ENCODE measurements at places on chromosomes 13 and 19.

DNA sequence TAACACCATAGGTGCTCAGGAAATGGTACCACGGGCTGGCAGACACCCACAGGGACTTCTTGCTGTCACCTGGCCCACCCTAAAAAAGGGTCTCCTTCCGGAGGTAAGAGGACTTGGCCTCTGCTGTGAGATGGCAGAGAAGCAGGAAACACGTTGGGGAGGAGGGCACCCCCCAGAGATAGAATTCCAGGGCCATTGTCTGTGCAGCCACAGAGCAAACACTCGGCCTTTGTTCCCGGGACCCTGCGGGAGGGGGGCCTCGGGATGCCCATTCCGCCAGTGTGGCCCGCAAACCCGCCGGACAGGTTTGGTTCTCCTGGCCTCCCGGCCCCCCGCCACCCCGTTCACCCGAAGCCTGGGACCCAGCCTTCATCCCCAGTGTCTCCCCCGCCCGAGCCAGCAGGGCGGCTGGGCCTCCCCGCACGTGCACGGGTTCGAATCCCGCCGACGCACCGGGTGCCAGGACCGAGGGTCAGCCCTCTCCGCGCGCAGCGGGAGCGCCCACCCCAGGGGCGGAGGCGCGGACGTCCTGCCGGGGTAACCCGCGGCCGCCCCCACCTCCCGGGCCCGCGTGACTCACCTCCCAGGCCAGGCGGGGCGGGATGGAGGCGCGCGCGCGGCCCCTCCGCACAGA lies 714 bp downstream of the PLPP2 start:
- DNase-seq = no peak

- DNase-seq = peak; percentile 66
Measured at GRCh38 chr19:34963573-34964406, at the start of gene ZNF792. ZNF792 (minus strand) TSS chr19:34964229; CDS start chr19:34963662, 567 bp downstream.

DNA sequence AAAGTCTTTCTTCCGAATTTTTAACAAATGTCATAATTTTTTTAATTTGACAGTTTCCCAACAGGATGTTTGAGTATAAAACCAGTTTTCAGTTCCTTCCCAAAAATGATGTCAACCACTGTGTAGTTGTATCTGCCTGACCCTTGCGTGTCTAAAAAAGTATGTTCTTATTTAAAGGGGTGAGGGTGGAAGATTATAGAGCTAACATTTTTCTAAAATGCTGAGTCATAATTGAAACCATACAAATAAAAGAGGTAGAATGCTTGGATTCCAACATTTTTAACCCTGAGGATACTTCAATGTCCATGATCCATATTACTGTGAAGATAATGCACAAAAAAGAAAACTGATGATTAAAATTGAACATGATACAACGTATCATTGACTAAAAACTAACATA lies 1388.8 kb downstream of the UQCRFS1 start:
- DNase-seq = no peak

- DNase-seq = no peak
Measured at GRCh38 chr19:751501-752341, 809 bp downstream of the MISP start.

DNA sequence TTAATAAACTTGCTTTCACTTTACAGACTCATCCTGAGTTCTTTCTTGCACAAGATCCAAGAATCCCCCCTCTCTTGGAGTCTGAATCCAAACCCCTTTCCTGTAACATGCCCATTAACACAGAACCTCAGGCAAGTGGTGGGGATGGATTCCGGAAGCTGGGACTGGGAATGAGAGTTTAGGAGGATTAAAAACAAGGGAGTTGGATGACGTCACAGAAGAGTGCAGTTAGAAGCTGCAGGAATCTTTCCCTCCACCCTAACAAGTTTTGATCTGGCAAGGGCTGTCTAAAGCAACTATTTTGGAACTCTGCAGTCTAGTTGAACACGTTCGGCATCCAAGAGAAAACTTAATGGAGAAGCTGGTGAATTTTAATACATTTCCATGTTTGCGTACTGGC lies 48.2 kb upstream of the PEPD start:
- DNase-seq = no peak

GRCh38 chr19:16384688-16385087 lies 60.1 kb downstream of the KLF2 start:
- no peak for DNase-seq

- no peak for DNase-seq
Measured at GRCh38 chr19:19372656-19373416, 32.6 kb upstream of the GATAD2A start.
